Aorta (tissue), 5 donors: ENCODE measurements at places on chromosomes 2 and 18. TPM values are rescaled to one million over a fixed set of nuclear protein-coding genes. Genes with fewer than 3 reads are reported as not detected.

ABCB6 gene
- 28.9 TPM for total RNA-seq

COL3A1 gene
- total RNA-seq, result 1,346 TPM

AQP12B gene
- not detected for total RNA-seq

LIPG gene
- 9.1 TPM for total RNA-seq

RTKN gene
- total RNA-seq, result 27.7 TPM

KYNU gene
- total RNA-seq, result 6.8 TPM

IRS1 gene
- total RNA-seq, result 13.8 TPM

ASIC4 gene
- 0.42 TPM for total RNA-seq

CD8A gene
- total RNA-seq, result 3.9 TPM

ADD2 gene
- total RNA-seq, result 5.3 TPM

TXNDC2 gene
- 0.65 TPM for total RNA-seq

MC5R gene
- not detected for total RNA-seq

ESCO1 gene
- 21.2 TPM for total RNA-seq

LRRTM4 gene
- total RNA-seq, result 2.7 TPM

LOXL3 gene
- total RNA-seq, result 18.9 TPM

CCDC148 gene
- 0.52 TPM for total RNA-seq

EMX1 gene
- total RNA-seq, result not detected

SRD5A2 gene
- not detected for total RNA-seq

FOXD4L1 gene
- 0.27 TPM for total RNA-seq

DSG1 gene
- not detected for total RNA-seq

DOK1 gene
- 18.2 TPM for total RNA-seq

TGFA gene
- 2.5 TPM for total RNA-seq

CXCR1 gene
- 1.8 TPM for total RNA-seq

POLR1B gene
- 9.4 TPM for total RNA-seq

RELCH gene
- total RNA-seq, result 40.7 TPM

CD207 gene
- 0.78 TPM for total RNA-seq

TUBA3E gene
- total RNA-seq, result not detected

ADRA2B gene
- 34.0 TPM for total RNA-seq

TMEM163 gene
- 0.36 TPM for total RNA-seq

CFAP65 gene
- total RNA-seq, result not detected

C1QL2 gene
- total RNA-seq, result not detected

PLEKHB2 gene
- total RNA-seq, result 41.3 TPM

ADGRF3 gene
- total RNA-seq, result 0.13 TPM

KIF5C gene
- total RNA-seq, result 3.4 TPM

LRRC30 gene
- not detected for total RNA-seq

NRBP1 gene
- total RNA-seq, result 99.8 TPM

SLC30A3 gene
- total RNA-seq, result 0.78 TPM

TCF7L1 gene
- total RNA-seq, result 39.5 TPM

SERPINE2 gene
- 222 TPM for total RNA-seq

RGPD8 gene
- 36.2 TPM for total RNA-seq

PXDN gene
- 109 TPM for total RNA-seq

TCF23 gene
- total RNA-seq, result 1.1 TPM

TEX44 gene
- total RNA-seq, result not detected

BOLL gene
- not detected for total RNA-seq

HOXD10 gene
- 1.4 TPM for total RNA-seq

NYAP2 gene
- 1.7 TPM for total RNA-seq

REEP1 gene
- 12.3 TPM for total RNA-seq

LONRF2 gene
- total RNA-seq, result 10.9 TPM

DNAJC5G gene
- total RNA-seq, result not detected

PCARE gene
- total RNA-seq, result not detected

UGT1A5 gene
- not detected for total RNA-seq
